ENCODE measurements at places on chromosomes 12 and 14.

DNA sequence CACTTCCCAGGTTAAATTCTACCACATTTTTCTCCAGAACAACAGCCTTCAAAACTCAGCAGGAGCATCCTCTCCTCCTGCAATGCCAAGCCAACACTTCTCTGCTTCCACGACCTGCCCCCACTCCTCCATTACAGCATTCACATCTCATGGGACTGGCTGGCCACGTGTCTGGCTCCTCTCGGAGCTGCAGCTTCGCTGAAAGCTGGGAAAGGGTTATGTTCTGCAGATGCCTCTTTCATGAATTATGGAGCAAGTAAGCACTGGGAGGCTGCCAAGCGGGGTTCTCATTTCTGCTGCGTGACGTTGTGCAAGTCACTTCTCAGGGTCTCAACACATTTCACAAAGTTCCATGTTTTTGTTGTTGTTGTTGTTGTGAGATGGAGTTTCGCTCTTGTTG is 142.2 kb upstream of the RFLNA start:
- H3K4me1 ChIP-seq = no peaks in the 10 kb centered on the region
- H3K27me3 ChIP-seq = peaks cover 19% of the 10 kb centered on the region
- no peak overlapping the region for H3K27ac ChIP-seq
- no peak for DNase-seq
- H3K4me3 ChIP-seq = no peak overlapping the region

GRCh38 chr12:67669934-67670631 is 21.5 kb downstream of the DYRK2 start:
- peaks cover 67% of the 10 kb centered on the region for H3K4me1 ChIP-seq
- peaks cover 18% of the 10 kb centered on the region for H3K36me3 ChIP-seq
- DNase-seq = no peak

DNA sequence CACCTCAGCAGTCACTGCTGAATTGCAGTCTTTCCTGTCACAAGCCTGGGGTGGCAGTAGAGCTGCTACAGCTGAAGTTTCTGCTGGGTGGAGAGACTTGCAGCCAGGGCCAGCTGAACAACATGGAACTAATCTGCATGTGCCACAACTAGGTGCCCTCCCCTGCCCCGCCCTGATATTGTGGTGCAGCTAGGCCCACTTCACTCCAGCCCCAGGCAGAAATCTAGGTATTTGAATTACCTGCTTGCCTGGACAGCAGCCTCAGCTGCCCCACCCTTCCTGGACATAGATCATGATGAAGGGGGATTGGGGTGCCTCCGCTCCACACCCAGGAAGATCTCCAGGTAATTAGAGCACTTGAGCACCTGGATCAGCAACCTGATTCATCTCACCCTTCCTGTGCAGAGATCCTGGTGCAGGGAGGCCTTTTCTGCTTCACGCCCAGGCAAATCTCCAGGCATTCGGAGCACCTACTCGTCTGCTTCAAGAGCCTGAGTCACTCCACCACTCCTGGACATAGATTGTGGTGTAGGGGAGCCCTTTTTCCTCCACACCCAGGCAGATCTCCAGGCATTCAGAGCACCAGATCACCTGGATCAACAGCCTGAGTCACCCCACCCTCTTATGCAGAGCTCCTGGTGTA is 477.0 kb downstream of the SOX5 start:
- no peak for DNase-seq
- no peaks in the 10 kb centered on the region for H3K36me3 ChIP-seq
- no peaks in the 10 kb centered on the region for H3K4me1 ChIP-seq
- H3K27me3 ChIP-seq = no peaks in the 10 kb centered on the region

DNA sequence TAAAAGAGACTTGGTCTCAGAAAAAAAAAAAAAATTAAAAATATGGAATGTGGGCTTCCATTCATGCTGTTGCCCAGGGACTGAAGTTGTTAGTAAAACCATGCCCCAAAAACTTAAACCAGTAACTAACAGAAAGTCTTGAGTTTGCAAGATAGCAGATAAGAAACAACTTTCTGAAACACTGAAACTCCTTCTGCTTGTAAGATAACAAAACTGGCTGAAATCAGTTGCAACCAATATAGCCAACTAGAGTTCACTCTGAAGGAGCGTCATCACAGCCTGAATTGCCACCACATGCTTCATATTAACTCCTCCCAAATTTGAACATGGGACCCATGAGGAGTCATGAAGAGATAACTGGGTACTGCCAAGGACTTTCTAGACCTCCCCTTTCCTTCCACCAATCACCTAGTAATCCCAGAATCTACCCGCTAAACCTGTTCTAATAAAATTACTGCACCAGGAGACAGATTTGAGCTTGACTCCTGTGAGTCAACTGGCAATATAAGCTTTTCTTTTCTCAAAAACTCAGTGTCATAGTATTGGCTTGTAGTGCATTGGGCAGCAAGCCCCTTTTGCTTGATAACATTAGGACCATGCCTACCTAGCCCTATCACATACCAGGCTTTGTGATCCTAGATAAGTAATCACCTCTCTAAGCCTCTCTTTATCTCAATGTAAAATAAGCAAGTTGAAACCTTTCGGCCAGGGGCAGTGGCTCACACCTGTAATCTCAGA is 53.6 kb downstream of the R3HDM2 start:
- H3K27me3 ChIP-seq = no peaks in the 10 kb centered on the region
- H3K36me3 ChIP-seq = peaks cover 7% of the 10 kb centered on the region
- H3K27ac ChIP-seq = no peak overlapping the region
- H3K4me1 ChIP-seq = peaks cover 8% of the 10 kb centered on the region

DNA sequence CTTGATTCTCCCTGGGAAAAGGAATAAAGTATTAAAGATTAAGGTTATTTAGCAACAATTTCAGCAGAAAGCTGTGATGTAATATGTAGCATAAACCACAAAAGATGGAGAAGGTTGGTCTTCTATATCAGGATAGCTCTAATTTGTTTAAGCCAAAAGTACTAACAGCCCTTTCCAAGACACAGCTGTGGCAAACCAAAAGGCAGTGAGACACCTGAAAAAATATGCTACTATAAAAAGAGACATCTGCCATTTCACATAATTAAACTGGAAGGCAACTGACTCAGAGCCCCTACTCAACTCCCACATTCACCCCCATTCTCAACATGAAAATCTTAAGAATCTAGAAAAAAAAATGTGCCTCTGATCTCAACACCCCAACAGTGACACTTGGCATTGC is 390.2 kb upstream of the PRICKLE1 start:
- no peak overlapping the region for H3K27ac ChIP-seq
- H3K4me1 ChIP-seq = peaks cover 10% of the 10 kb centered on the region
- no peaks in the 10 kb centered on the region for H3K27me3 ChIP-seq
- no peaks in the 10 kb centered on the region for H3K36me3 ChIP-seq
- no peak overlapping the region for H3K4me3 ChIP-seq

GRCh38 chr14:95068521-95068920 is 88.8 kb downstream of the DICER1 start:
- no peak overlapping the region for H3K4me3 ChIP-seq
- H3K27me3 ChIP-seq = peaks cover 60% of the 10 kb centered on the region
- H3K4me1 ChIP-seq = no peaks in the 10 kb centered on the region
- no peak overlapping the region for H3K27ac ChIP-seq

- H3K36me3 ChIP-seq = peaks cover 16% of the 10 kb centered on the region
- H3K4me3 ChIP-seq = no peak overlapping the region
- H3K27me3 ChIP-seq = no peaks in the 10 kb centered on the region
- no peak for DNase-seq
- H3K4me1 ChIP-seq = peaks cover 57% of the 10 kb centered on the region
Measured at GRCh38 chr14:100290607-100291304, 15.5 kb downstream of the SLC25A29 start.

GRCh38 chr14:56299306-56299984 is 181.2 kb downstream of the PELI2 start:
- H3K4me3 ChIP-seq = no peak overlapping the region
- DNase-seq = no peak
- no peaks in the 10 kb centered on the region for H3K27me3 ChIP-seq
- peaks cover 7% of the 10 kb centered on the region for H3K36me3 ChIP-seq

All from left ventricle myocardium inferior (tissue), 1 donor.